Activated CD4-positive, alpha-beta T cell treated with anti-CD3 and anti-CD28 coated beads, Interleukin-2, amount 50 U/mL, for 48 hours (primary cell): ENCODE measurements at places on chromosomes 1 and 21.

- DNase-seq = no peak
These were observed 13.2 kb downstream of the SEMA6C start for GRCh38 chr1:151133018-151133806.

DNA sequence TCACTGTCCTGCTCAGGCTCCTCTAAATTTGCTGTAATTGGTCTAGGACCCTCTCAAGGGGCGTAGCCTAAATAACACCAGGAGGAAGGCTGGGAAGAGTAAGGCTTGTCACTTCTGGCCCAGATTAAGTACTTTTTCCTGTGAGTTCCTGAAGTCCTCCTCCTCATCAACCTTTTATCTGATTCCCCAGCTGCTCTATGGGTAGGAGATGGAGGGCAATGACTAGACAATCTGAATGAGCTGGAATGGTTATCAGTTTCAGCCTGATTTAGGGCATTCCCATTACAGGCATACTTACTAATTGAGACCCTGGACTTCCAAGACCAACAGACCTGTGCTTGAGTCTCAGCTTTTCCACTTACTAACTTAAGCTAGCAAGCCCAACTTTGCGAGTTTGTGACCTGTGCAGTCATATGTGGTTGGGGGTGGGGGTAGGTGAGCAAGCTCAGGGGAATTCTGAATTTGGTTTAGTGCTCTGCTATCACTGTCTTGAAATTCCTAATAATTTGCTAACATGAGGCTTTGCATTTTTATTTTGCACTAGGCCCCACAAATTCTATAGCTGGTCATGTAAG lies 18.0 kb upstream of the FGGY start:
- DNase-seq = no peak

DNA sequence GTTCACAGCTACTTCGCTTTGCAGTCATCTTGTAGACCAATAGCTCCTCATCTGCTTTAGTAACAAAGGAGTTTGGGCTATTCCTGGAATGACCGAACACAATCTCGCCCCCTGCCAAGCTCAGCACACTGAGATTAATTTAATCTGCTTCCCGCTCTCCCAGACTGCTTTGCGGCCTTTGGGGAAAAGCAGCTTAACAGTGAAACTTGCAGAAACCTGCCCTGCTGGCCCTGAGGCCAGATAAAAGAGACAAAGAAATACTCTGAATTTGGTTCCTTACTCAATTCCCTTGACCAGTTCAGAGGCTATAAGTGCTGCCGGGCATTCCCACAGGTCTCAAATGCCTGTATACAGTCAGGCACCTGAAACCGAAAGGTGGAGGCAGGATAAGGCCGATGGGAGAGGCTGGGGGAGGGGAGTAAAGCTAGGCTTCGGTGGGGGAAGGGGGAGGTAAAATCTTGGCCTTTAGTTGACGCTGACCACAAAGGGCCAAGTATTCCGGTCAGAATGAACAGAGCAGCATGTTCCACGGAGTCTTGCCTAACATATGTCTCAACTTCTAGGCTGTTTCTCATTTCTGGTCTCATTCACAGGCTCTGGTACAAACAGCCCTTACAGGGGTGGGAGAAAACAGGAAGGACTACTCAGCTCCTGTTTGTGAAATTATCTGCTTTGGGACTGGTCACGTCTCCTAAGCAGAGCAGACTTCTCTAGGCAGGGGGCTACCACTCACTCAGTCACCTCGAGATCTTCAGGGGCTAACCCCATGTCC lies 17.7 kb upstream of the A3GALT2 start:
- no peak for DNase-seq

DNA sequence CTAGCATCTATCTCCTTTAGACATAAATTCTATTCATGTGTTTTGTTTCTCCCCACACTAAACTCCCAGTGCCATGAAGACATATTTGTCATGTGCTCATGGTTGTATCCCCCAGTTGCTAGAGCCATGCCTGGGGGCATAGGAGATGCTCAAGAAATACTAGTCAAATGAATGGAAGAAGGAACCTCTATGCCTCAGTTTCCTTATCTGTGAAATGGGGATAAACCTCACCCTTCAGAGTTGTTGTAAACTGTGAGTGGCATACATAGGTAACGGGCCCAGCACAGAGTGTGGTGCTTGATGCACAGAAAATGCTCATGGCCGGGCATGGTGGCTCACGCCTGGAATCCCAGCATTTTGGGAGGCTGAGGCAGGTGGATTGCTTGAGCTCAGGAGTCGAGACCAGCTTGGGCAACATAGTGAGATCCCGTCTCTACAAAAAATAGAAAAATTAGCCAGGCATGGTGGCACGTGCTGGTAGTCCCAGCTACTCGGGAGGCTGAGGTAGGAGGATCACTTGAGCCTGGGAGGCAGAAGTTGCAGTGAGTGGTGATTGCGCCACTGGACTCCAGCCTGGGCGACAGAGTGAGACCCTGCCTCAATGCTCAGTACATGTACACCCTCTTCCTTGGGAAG lies 8.7 kb downstream of the LDLRAD2 start:
- DNase-seq = no peak

- DNase-seq = no peak
These were observed 9.6 kb downstream of the ARHGEF16 start for GRCh38 chr1:3463891-3464648.

GRCh38 chr1:180182643-180183311 lies 28.1 kb downstream of the QSOX1 start:
- no peak for DNase-seq

- no peak for DNase-seq
These were observed 3.1 kb upstream of the LMOD1 start for GRCh38 chr1:201949491-201949890.

DNA sequence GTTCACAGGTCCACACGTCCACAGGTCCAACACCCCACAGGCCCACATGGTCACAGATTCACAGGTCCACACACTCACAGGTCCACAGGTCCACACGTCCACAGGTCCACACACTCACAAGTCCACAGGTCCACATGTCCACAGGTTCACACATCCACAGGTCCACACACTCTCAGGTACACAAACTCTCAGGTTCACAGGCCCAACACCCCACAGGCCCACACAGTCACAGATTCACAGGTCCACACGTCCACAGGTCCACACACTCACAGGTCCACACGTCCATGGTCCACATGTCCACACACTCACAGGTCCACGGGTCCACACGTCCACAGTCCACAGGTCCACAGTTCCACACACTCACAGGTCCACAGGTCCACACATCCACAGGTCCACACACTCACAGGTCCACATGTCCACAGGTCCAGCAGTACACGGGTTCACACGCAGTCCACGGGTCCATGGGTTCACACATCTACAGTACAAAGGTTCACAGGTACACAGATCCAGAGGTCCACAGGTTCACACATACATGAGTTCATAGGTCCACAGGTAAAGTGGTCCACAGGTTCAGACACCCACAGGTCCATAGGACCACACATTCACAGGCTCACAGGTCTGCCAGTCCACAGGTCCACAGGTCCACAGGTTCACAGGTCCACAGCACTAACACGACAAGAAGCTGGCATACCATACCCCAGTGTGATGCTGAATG lies 39.3 kb upstream of the COL6A2 start:
- DNase-seq = no peak

DNA sequence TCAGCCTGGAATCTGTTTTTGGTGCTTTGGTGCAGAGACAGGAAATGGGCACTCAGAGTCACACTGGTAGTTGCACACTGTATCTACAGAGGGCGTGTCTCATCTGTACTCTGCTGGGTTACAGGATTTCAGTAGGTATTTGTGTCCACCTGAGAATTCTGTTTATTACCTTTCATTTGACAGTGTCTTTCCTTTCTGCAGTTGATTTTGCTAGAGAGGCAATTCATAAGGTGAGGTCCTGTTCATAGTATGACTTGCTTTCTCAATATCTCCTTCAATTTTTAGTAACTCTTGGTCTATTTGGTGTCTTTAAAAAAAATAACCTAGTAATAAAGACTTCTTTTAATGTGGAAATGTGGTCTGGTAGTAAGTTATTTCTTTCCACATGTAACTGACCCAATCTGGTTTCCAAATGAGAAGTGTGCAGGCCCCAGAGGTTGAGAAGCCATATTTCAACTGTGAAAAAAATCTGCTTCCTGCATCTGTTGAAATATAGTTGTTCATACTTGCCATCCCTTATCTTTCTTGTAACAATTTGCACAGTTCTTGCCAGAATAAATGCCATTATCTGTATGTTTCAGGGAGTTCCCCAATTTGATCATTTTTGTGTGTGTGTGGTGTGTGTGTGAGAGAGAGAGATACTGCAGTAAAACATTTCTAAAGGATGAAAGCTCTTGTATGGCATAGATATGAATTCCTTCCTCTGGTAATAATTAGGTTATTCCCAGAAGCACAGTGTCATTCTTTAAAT lies 78.4 kb upstream of the DNAJC6 start:
- DNase-seq = no peak

DNA sequence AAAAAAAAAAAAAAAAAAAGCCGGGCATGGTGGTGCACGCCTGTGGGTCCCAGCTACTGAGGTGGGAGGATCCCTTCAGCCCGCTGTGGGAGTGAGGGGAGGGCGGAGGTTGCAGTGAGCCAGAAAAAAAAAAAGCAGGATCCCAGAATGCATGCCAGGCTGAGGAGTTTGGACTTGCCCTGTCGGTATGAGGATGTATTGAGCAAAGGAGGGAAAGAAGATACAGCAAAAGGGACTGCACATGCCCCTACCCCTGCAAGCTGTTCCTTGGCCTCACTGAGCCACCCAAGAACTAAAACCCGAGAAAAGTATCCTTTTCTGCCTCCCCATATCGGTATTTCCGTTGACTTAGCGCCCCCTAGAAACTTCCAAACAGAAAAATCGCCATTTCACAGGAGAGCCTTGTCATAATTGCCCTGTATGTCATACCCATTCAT lies 1.3 kb upstream of the GPATCH4 start:
- peak; percentile 22 for DNase-seq

GRCh38 chr1:42259059-42259738 lies 75.8 kb downstream of the FOXJ3 start:
- DNase-seq = no peak

- no peak for DNase-seq
These were observed 86.1 kb downstream of the BACH1 start for GRCh38 chr21:29384683-29385359.

GRCh38 chr1:228527596-228527995 lies 40.4 kb downstream of the RNF187 start:
- no peak for DNase-seq

GRCh38 chr1:11653101-11653860 lies 948 bp downstream of the FBXO2 start:
- DNase-seq = no peak

GRCh38 chr1:113320272-113320671 lies 70.0 kb upstream of the MAGI3 start:
- no peak for DNase-seq

DNA sequence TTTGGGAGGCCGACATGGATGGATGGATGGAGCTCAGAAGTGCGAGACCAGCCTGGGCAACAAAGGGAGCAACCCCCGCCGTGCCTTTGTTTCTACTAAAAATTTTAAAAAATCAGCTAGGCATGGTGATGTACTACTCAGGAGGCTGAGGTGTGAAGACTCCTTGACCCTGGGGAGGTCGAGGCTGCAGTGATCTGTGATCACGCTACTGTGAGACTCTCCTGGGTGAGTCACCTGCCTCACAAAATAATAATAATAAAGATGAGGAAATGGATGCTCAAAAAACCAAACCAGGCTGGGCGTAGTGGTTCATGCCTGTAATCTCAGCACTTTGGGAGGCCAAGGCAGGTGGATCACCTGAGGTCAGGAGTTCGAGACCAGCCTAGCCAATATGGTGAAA lies 19.2 kb downstream of the DSTYK start:
- no peak for DNase-seq

DNA sequence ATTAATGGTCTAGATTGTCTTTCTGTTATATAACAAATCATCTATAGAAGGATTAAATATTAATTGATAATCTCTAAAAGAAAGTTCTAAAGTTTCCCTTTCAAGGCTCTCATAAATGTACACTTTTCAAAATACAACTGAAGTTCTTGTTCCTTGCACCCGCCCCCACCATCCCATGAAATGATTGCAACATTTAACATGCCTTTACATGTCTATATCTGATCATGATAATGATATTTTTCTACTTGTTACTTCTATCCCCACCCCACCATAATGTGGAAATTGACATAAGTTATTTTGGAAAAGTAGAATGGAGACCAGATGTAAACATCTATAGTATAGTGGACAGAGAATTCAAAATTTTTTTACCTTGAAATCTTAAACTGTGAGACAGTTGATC lies 186.6 kb downstream of the NTNG1 start:
- DNase-seq = no peak

GRCh38 chr1:156908541-156908940 lies 11.9 kb upstream of the LRRC71 start:
- no peak for DNase-seq

DNA sequence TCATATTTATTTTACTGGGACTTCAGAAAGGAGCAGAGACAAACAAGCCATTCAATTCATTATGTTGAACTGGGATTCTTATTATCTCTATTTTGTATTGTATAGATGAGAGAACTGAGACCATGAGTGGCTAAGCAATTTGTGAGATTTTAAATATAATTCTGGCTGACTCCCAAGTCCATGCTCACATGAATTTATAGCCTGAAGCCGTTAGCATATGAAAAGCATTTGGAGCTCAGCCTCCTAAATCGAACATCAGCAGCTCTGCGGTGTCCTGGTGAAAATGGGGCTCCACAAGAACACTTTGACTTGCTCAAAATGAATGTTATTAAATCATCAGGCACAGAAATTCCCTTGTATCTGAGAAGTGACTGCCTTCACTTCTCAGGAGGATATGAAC lies 96.8 kb upstream of the DPT start:
- DNase-seq = no peak

DNA sequence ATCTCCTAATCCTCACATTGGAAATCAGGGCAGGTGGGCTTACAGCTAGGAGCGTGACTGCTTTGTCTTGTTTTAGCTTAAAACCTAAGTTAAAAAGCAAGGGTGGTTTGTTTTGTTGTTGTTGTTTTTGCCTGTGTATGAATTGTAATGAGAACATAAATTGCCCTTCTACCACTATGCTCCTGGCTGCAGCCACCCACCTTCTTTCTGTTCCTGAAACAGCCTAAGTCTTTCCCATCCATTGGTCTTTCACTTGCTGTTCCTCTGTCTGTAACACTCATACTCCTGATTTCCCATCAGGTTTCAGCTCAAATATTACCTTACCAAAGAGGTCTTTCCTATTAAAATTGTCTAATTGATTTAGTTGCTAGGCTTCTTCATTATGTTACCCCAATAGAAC lies 604 bp upstream of the TMEM79 start:
- no peak for DNase-seq

DNA sequence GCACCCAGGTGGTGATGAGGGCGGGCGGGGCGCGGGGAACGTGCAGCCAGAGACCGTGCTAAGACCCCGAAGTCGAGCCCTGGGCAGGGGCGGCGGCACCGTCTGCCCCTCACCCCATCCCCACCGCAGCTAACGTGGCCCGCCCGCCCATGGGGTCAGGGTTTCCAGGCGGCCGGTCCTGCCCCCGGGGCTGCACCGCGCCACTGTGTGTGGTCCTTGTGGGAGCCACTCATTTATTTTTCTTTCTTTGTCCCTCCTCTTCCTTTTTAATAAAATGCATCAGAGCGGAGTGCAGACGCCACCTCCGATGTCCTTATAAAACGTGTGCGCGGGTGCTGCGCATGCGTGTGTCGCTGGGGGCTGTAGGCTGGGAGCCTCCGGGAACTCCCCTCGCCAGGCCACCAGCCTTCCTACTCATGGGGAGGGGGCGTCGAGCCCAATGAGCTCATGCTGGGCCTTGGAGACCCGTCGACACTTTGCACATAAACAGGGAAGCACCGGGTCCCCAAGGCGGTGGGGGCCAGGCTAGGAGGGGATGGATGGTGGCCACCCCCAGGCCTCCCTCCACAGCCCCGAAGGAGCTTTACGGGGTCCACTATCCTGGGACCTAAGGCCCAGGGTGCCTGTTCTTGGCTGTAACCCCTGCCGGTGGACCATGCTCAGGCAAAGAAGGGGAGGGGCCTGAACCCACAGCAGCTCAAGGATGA lies 59.9 kb downstream of the WNT9A start:
- DNase-seq = no peak
